ENCODE measurements at places on chromosomes 13 and 19. TPM values are rescaled to one million over a fixed set of nuclear protein-coding genes. Genes with fewer than 3 reads are reported as not detected.
A peak's percentile ranks its signal among the peaks of the same experiment; 100 is the strongest.

DNA sequence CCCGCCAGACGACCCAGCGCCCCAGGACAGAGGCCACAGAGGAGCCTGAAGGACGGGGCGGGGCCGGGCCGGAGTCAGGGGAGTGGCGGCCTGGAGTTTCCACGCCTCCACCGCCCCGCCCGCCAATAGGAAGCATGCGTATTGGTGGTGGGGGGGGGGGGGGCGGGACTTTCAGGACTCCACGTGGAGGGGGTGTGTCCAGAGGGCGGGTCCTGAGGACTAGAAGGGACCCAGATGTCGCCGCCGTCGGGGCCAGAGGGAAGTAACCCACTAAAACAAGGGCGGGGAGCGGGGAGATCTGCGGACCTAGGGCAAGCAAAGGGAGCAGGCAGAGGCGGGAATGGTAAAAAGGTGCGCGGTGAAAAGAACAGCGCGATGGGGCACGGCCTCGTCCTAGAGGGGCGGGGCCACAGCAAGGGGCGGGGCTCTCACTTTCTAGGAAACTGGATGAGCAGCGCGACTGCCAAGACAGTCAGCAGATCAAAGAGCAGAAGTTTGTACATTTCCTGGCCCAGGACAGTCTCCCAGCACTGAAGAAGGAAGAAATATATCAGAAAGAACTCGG, 2.8 kb upstream of the LENG1 start:
- DNase-seq, result peak; percentile 78

DNA sequence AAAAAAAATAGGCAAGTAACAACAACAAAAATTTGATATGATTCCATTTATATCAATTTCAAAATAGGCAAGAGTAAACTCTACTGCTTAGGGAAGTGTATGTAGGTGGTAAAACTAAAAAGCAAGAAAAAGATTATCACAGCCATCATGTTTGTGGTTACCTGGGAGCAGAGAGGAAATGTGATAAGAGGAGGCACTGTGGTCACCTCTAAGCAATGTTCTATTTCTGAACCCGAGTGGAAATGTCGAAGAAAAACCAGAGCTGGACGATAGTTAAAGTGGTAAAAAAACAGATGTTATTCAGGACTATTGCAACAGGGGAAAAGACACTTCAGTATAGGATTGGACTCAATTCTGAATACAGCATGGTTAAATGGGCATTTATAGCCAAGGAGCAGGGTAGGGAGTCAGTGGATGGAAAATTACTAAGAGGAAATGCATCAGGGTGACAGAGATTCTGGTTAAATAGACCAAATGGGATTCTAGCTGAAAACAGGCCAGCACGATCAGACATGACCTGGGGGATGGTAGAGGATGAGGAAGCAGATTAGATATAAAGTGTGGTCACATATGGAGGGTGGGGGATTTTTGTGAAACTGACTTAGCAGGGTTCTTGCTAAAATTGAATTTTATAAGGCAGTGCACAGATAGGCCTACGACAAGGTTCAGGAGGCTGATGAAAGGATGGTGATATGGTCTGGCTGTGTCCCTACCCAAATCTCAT, 6.0 kb upstream of the TEX30 start:
- no peak for DNase-seq

DNA sequence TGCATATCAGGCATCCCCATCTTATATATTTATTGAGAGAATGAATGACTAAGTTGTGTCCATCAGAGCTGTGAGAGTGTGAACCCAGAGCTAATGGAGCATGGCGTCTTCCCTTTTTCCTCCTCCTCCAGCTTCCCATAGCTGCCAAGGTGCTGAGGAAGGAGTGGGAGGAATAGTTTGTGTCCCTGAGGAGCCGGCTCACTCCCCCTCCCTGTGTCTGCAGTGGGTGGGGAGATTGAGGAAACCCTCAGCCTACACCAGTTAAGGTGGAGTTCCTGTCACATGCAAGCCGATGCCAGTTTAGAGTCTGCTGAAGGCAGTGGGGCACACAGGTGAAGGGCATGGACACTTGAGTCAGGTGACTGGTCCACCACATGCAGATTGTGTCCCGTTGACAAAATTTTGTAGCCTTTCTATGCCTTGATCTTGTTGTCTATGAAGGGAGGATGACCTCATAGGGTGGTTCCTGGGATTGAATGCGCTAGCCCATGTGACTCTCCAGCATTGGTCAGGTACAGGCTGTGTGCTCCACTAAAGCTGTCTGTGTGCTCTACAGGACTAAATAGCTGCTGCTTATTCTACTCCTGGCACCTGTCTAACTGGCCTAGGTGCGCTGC, 47.6 kb upstream of the GPI start:
- DNase-seq, result no peak

DNA sequence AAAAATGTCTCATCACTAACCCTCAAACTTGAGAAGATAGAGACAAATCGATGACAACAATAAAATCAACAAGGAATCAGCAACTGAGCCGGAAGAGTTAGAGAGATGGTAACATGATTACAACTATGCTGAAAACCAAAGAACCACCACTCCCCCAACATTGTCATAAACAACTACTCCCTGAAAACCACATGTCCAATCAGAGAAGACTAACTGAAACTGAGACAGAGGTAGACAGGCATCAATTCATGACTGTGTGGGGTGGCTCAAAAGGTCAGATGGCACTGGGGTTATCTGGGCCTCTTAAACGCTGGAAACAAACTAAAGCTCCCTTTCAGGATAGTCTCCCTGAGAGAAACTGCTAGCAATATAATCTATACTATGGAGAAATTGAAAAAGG, 488.8 kb downstream of the KCTD12 start:
- DNase-seq, result no peak

DNA sequence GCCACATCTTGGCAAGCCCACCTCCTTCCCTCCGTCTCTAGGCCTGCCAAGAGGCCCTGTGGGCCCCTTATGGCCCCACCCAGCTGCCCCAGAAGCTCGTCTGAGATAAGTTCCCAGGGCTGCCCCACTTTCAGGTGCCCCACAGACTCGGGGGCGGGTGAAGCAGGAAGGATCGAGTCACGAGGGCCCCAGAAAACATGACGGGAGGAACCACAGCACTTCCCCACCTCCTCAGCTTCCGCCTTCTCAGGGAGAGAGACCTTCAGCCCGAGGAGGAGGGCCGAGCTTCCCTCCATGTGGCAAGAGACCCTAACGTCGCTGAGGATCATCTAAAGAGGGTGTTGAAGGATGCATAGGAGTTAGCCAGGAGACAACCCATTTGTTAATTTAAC, 4.5 kb upstream of the IL12RB1 start:
- DNase-seq, result no peak

- no peak for DNase-seq
These were observed 152.8 kb upstream of the IRS2 start for GRCh38 chr13:109939180-109939579.

DNA sequence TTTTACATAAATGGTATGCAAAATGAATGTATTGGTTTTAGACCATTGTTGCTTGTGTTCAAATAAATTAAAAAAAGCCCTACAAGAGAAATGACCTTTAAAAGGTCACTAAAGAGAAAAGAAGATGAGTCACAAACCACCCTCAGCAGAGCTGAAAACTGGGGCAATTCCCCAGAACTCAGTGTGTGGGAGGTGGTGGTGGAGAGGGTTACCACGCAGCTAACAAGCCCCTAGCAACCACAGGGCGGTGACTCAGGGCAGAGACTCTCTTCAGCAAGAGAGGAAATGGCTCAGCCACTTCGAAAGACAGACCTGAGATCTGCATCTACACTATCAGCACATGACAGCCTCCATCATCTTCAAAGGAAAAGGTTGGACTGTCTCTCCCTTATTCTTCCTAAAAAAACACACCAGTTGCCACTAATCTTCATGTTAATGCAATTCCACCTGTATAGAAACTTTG, 29.4 kb upstream of the NDFIP2 start:
- peak; percentile 94 for DNase-seq

DNA sequence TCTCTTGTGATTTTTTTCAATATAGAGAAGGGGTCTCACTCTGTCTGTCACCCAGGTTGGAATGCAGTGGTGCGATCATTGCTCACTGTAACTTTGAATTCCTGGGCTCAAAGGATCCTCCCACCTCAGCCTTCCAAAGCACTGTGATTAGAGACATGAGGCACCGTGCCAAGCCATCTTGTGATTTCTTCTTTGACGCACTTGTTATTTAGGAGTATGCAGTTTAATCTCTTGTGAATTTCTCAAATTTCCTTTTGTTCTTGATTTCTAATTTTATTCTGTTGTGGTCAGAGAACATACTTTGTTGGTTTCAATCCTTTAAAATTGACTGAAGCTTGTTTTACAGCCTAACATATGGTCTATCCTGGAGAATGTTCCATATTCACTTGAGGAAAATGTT, 14.5 kb downstream of the IPO5 start:
- DNase-seq, result peak; percentile 58

DNA sequence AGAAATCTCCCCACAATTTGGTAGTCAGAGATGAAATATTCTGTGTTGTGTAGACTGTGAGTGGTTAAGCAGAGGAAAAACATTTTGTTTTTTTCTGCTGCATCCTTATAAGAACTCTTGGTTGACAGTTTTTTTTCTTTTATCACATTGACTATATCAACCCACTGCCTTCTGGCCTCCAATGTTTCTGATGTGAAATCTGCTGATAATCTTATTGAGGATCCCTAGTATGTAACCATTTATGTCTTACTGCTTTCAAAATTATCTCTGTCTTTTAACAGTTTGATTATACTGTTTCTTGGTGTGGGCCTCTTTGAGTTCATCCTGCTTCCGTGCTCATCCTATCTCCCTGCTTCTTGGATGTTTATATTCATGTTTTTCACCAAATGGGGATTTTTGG, 316.9 kb downstream of the MTUS2 start:
- DNase-seq, result no peak

DNA sequence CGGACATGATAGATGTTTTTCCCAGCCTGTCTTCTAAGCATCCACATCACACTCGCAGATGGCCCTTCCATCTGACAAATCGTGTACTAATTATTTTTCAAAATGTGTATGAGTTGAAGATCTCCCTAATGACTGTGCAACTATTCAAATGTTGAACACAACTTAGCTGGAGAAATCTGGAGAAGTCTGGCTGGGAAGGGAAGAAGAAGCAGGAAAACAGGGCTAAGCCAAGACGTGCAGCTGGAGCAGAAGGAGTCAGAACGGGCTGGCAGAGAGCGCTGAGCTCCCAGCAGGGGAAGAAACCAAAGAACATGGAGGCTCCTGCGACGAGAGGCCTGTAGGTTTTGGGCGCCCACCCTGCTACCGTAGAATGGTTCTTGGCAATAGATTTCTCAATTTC, 13.2 kb upstream of the LATS2 start:
- no peak for DNase-seq

GRCh38 chr13:50227361-50227760, 212.1 kb downstream of the KCNRG start:
- no peak for DNase-seq

DNA sequence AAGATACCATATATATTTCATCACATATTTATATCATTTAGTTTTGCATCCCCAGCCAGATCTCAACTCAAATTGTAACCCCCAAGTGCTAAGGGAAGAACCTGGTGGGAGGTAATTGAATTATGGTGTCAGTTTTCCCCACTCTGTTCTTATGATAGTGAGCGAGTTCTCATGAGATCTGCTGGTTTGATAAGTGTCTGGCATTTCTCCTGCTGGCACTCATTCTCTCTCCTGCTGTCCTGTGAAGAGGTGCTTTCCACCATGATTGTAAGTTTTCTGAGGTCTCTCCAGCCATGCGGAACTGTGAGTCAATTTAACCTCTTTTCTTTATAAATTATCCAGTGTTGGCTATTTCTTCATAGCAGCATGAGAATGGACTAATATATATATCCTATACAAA, 462.5 kb upstream of the SLITRK5 start:
- DNase-seq, result no peak

GRCh38 chr13:24253520-24254145, 55.7 kb upstream of the C1QTNF9 start:
- DNase-seq, result no peak

DNA sequence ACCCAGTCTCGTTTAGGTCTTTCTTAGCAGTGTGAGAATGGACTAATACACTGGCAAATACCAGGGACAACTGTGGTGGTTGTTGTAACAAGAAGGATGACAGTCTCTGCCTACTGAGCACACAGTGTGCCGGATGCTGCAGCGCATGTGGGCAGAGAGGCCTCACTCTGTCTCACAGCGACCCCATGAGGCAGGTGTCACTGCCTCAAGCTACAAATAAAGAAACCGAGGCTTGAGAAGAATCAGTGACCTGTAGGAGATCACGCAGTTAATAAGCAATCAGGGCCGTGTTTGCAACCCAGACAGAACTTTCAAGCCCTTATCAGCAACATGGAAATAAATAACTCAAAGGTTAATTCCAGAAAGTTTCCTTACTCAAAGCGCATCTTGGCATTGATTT, 40.5 kb upstream of the GAS6 start:
- DNase-seq, result peak; percentile 42

GRCh38 chr13:77338329-77338728, 11.4 kb upstream of the MYCBP2 start:
- no peak for DNase-seq

GRCh38 chr19:42411581-42412178, 15.5 kb downstream of the LIPE start:
- no peak for DNase-seq

DNA sequence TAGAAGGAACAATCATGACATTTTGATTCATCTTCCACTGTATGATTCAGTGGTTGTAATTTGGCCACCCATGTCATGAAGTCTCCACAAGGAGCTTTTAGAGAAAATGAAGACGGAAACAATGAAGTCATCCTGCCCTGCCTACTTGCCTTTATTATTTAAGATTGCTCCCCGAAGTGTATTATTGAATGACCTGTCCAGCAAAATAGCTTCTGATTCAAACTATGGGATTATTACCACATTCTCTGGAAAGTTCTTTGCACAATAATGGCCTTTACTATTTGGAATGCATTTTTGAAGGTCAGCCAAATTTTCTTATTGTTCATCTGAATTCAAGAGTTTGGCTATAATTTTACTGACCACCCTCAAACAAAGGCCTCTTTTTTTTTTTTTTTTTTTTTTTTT, 77.8 kb upstream of the RFC3 start:
- DNase-seq, result peak; percentile 77

GRCh38 chr19:11970174-11970573, 5.3 kb downstream of the ZNF763 start:
- DNase-seq, result no peak

DNA sequence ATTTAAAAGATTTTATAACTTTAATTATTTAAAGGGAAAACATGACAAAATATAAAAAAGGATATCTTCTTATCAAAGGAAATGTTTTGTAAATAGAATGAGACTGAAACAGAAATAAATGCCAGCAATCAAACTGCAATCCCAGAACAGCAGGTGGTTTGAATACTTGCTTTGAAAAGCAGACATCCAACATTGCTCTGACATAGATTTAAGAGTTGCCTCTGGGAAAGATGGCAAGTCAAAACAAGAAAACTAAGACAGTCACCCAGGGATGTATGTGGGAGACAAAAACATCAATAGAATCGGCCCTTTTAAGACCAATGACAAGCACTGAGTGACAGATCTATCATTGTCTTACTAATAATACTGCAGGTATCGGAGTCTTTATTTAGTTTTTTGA, 789.7 kb upstream of the GPC6 start:
- no peak for DNase-seq

GRCh38 chr13:46178143-46178542, 3.8 kb downstream of the LCP1 start:
- no peak for DNase-seq

The CGB3 gene
- total RNA-seq, result not detected

The ZFP82 gene
- 4.9 TPM for total RNA-seq

The KBTBD7 gene
- 2.6 TPM for total RNA-seq

The OR7D4 gene
- not detected for total RNA-seq

The ZNF234 gene
- 7.1 TPM for total RNA-seq

The N4BP2L1 gene
- total RNA-seq, result not detected

The EIF3K gene
- 353 TPM for total RNA-seq

The PRODH2 gene
- total RNA-seq, result not detected

All from SJSA1 (cell line).